CD4-positive, alpha-beta T cell treated with Interleukin-12 subunit alpha and Interleukin-12 subunit beta, for 1 hour (primary cell): ENCODE measurements at places on chromosomes 3 and 15.

- no peak for DNase-seq
Measured at GRCh38 chr3:111315930-111316587, 225.9 kb upstream of the CD96 start.

GRCh38 chr3:129845956-129846355, 47.6 kb downstream of the TMCC1 start:
- no peak for DNase-seq

DNA sequence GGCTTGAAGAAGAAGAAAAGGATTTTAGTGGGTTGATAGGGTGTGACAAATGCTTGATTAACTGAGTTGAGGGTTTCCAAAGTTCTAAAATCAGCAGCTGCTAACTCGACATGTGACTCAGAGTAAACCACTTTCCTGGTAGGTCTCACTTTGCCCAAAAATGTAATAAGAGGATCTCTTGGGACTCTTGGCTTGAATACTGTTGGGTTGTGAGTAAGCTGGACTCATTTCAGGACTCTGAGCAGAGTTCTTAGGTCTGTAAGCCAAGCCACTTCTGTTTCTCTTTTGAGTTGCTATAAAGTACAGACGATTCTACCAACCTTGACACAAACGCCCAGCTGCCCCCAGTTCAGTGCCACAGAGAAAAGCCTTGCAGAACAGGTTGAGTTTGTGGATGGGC, 241.1 kb downstream of the ZNF621 start:
- DNase-seq, result no peak

DNA sequence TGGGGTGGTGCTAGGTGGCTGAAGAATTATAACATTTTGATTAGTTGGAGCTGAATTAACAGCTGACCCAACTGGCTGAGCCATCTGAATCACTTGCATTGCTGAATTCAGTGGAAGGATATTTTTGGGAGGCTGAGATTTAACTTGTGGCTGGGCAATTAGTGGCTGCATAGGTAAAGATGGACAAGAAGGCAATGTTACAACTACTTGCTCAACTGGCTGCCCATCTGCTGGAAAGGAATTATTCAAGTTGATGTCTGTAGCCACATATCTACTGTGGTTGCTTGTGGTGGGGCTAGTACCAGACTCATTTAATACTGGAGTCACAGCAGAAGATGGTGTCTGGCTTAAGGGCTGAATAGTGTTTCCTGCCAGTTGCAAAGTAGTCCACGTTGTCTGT, 36.4 kb downstream of the USF3 start:
- DNase-seq, result no peak

DNA sequence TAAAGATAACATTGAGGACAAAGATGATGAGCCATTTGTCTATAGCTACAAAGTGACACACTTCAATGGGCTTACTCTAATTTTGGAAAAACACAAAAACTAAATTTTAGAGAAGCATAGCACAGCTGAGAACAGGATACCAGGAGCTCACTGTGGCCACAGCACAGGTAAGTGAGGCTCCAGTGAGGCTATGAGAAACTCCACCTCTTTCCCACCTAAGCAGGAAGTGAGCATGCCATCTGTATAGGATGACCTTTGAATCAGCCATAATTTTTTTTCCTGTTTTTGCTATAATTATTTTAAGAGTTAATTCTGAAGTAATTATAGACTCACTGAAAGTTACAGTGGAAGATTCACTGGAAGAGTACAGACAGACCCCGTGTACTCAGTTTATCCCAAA, 82.1 kb upstream of the DCLK3 start:
- DNase-seq, result no peak

DNA sequence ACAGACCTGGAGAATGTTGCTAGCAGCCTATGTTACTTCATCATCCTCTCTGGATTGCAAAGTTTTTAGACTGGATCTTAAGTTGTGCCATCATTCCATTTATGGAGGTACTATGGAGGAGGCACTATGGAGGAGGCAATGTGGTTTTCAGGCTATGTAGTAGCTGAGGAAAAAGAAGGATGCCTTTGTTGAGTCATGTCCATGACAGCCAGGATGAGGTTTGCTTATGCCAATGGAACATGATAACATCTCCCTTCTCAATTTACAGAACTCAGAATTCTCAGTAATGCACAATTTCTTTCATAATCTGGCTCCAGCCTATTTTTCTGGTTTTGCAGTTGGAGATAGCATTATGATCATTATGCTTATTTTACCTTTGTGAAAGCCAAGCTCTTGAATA, 65.9 kb upstream of the TMEM108 start:
- no peak for DNase-seq

- no peak for DNase-seq
Measured at GRCh38 chr3:16490062-16490619, 23.4 kb downstream of the RFTN1 start.

DNA sequence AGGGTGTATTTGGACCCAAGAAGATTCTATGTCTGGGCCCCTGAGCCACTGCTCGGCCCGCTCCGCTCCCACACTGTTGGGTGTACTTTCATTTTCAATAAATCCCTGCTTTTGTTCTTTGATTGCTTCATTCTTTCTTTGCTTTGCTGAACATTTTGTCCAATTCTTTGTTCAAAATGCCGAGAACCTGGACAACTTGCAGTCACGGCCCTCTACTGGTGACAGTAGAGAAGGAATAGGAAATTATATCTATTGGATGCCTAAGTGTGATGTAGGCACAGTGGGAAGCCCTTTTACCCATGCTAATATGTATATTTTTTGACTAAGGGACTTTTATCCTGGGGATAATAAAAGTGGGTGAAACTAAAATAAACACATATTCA, 340.8 kb downstream of the LRRC3B start:
- DNase-seq, result no peak

DNA sequence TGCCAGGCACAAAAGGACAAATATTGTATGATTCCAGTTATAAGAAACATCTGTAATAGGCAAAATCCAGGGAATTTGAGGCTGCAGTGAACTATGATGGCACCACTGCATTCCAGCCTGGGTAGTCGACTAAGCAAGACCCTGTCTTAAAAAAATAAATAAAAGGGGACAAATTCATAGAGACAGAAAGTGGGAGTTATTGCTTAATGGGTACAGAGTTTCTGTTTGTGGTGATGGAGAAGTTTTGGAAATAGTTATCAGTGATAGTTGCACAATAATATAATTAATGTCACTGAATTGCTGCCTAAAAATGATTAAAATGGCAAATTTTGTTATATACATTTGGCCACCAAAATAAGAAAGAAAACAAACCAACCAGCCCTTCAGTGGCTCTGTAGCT, 27.6 kb upstream of the CNBP start:
- no peak for DNase-seq

DNA sequence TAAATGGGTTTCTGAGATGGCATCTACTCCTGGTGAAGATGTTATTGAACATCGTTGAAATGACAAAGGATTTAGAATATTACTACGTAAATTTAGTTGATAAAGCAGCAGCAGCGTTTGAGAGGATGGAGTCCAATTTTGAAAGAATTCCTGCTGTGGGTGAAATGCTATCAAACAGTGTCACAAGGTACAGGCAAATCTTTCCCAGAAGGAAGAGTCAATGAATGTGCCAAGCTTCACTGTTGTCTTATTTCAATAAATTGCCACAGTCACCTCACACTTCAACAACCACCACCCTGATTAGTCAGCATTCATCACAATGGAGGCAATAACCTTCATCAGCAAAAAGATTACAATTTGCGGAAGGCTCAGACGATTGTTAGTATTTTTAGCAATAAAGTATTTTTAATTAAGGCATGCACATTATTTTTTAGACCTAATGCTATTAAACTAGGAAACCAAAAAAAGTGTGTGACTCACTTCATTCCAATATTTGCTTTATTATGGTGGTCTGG, 142.8 kb downstream of the UNC13C start:
- no peak for DNase-seq

- DNase-seq, result no peak
Measured at GRCh38 chr15:67914028-67914427, 74.2 kb upstream of the RNU6-1 start.

- DNase-seq, result no peak
Measured at GRCh38 chr3:65623362-65623761, 415.4 kb downstream of the MAGI1 start.

GRCh38 chr3:147369661-147370123, 36.7 kb downstream of the ZIC4 start:
- no peak for DNase-seq

DNA sequence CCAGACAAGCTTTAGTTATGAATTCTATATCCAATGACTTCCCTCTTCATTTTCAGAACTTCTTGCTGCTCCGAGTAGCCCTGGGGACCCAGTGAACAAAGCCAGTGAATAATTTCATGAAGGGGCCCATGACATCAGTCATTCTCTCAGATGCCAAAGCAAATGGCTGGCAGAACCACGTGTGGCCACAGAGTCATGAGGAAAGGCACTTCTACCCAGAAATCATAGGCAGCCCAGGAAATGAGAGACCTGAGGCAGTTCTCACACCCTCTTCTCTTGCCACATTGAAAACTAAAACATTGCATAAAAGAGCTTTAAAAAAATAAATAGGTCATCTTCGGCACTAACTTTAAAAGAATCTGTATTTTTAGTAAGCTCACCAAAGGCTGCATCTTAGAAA, 4.3 kb upstream of the UACA start:
- DNase-seq, result no peak

DNA sequence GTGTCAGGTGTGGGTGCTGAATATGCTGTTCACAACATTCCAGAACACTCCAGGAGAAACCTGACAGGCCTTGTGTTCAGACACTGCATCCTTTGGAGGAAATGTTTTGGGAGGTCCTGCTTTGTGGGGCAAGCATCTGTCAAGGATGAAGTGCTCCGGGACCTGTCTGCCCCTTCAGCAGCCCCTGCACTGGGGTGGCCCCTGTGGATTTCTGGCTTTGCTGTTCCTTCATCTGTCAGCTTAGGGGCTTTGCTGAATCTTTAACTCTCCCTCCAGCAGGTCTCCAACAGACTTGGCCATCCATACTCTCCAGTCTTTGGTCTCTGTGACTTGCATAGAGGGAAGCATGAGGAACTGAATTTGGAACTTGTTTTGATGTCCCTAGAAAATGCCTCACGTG, 3.1 kb downstream of the PRR23E start:
- DNase-seq, result no peak

DNA sequence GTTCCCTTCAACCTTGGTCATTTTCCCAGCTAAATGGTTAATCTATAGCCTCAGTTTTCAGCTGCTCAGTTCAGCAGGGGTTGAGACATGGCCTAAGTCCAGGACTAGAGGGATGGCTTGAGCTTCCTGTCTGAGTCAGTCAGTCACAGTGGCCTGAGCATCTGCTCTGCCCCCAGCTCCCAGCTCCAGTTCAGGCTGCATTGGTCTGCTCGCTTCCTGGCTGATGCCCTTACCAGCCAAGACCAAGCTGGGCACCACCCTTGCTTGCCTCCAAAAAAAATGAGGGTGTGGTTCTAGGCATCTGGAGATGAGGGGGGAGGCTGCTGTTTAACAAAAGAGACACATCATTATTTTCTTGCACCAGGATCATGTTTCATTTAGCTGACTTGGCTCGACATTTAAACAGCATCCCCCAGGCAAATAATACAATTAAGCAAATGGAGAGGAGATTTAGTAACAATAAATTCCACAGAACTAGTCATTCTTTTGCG, 70.7 kb downstream of the WNT5A start:
- DNase-seq, result no peak

- DNase-seq, result no peak
Measured at GRCh38 chr15:34031987-34032760, 6.8 kb downstream of the AVEN start.

- no peak for DNase-seq
Measured at GRCh38 chr15:95471690-95472086, 858.8 kb upstream of the NR2F2 start.

DNA sequence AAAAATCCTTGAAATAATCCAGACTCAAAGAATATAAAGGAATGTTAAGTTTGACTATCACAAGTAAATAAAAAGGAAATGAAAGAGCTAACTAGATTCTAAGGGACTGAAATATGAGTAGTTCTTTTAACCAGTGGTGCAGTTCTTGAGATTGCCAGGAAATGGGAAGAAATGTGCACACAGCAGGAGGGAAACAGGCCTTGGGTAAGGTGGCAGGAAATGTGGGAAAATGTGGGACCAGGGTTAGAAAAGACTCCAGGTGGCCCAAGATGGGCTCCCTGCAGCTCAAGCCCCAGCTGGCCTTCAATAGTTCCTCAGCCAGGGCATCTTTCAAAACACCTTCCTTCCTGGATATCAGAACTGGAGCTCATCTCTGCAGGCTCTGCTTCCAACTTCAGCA, 181.3 kb downstream of the ISL2 start:
- no peak for DNase-seq

DNA sequence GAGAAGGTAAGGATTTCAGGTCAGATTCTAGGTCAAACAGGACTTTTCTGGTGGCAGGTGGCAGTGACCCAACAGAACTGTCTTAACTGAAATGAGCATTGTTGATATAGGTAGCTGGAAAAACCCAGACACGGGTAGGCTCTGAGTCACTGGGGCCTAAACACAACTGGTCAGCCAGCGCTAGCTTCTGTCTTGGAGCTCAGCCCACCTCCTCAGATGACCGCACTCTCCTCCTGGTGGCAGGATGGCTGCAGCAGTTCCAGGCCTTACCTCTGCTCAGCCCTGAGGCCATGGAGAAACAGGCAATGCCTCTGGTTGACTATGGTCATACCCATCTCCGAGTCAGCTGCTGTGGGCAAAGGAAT, 61.1 kb upstream of the GATA2 start:
- no peak for DNase-seq

DNA sequence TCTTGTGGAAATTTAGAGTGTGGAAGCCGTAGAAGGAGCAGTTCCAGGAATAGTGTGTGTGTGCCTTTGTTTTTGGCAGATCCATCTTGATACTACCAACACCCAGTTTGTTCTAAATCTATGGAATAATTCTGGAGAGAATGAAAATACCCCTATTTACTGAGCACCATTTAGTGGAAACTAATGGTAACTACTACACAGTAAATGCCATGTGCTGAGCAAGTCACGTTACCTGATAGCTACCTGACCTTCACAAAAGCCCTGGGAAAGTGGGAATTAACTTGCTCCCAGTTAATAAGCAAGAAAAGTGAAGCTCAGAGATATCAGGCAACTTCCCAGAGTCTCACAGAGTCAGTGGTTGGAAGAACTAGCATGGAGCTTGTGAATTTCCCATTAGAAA, 137.7 kb downstream of the ARPP21 start:
- DNase-seq, result no peak

DNA sequence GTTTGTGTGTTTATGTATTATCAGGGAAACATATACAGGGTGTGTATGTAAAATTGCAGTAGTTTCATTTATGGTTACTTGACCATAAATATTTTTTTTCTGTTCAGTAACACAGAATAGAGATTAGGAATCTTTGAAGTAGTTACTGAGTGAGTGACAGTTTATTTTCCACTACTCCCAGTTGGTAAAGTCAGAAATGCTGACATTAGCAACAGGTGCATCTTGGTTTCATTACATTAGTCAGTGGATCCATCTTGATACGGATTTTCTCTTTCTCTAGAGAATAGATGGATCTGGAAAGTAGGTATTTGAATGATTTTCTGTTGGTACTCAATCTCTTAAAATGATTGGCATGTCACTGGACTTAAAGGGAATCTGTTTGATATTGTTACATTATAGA, 6.0 kb downstream of the UBE2E2 start:
- no peak for DNase-seq

GRCh38 chr3:115667738-115668065, 44.4 kb downstream of the GAP43 start:
- no peak for DNase-seq

- no peak for DNase-seq
Measured at GRCh38 chr3:173825730-173826129, 428.2 kb downstream of the NLGN1 start.
